NCI-H1105 (cell line): ENCODE measurements at places on chromosomes 7 and 10.
A peak's percentile ranks its signal among the peaks of the same experiment; 100 is the strongest.

DNA sequence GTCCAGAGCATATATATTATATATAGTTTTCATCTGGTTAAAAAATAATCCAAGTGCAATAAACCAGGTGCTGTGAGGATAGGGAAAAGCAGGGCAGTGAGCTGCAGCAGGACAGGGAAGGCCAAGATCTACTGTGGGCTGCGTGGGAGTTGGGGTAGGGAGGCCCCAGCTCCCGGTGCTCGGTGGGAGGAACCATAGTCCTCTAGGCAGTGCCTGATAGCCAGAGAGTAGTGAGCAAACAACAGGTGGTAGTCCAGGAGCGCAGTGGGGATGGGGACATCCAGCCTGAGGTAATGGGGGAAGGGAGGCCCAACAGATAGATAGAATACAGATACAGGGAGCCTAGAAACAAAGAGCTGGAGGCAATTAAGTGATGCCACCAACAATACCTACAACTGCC, 4.1 kb upstream of the BMPR1A start:
- no peak for DNase-seq

DNA sequence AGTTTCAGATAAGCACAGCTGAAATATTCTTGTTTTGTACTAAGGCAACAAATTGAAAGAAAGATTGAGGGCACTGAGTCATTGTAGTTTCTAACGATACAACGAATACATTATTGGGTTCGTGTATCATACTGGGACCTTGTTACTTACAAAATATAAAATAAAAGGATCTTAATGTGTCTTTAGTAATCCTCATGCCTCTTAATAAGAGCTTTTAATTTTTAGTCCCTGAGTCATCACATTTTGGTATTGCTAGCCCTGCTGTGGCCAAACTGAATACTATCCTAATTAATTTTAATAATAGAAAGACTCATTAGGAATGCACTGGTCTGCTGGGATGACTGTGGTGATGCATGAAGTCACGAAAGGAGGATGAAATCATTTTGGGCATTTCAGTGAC, 309.7 kb downstream of the EXOC4 start:
- no peak for DNase-seq

DNA sequence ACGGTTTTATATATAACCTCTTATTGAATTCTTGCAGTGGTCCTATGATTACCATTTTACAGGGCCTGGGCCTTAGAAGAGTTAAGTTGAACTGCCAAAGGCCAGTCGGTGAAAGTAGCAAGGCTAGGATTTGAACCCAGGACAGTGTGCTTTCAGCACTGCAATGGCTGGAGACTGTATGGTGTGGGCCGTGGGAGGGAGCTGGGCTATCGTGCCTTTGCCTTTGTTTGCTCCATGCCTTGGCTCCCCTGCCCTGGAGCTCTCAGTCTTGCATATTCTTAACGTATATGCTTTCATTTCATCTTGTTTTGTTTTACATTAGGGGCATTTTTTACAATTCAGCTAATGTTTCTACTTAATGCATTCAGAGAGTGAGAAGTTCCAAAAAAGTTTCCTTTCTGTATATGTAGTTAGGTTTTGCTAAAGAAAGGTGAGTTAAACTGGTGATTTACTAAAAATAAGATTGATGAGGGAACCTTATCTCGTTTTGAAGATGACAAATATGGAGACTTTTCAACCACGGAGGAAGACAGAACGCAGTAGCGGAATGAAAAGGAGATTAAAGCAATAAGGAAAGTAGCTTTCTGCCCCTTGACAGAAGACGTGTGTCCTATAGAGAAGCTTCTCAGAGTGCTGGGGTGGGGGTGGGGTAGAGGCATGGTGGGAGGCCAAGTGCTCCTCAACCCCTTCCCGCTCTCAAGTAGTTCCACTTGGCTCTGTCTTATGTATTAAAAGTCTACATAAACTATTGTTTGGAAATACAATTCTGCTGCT, 82.5 kb downstream of the RTKN2 start:
- DNase-seq, result no peak

DNA sequence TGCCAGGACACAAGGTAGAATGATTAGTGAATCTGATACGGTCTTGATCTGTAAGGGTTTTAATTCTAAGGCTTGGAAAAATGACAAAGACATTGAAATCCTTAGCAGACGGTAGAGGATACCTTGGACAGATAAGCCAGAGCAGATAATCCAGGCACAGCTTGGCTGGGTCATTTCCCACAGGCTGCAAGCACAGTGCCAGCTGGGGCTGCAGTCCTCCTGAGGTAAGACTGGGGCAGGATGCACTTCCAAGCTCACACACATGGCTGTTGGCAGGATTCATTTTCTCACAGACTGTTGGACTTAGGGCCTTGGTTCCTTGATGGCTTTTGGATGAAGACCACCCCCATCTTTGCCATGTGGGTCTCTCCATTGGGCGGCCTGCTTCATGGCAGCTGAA, 63.2 kb upstream of the BMPER start:
- DNase-seq, result no peak

- DNase-seq, result no peak
These were observed 704.7 kb upstream of the C7orf33 start for GRCh38 chr7:147885869-147886268.

DNA sequence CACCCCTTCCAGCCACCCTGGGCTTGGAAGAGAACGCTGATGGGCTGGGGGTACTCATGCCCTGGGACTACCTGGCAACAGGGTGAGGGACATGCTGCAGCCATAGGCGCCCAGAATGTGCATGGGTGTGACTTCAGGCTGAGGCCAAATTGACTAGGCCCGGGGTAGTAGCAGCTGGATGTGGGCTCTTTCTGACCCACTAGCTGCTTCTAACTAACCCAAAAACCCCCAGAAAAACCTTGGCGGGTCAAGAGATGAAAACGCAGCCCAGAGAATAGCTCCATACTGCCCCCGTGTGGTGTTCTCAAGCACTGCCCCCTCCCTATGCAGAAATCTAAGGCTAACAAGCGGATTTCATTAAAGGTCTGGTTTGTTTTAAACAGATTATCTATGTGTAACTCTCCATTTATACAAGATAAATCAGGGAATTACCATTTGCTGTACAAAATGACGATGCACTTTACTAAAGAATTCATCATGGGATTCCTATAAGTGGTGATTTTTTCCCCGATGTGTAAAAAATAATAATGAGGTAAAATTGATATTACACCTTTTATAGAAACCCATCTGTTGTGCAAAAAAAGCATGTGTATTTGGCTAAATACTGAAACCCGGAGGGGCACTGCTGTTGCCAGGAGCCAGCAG, 4.2 kb downstream of the SMARCD3 start:
- DNase-seq, result peak; percentile 21

DNA sequence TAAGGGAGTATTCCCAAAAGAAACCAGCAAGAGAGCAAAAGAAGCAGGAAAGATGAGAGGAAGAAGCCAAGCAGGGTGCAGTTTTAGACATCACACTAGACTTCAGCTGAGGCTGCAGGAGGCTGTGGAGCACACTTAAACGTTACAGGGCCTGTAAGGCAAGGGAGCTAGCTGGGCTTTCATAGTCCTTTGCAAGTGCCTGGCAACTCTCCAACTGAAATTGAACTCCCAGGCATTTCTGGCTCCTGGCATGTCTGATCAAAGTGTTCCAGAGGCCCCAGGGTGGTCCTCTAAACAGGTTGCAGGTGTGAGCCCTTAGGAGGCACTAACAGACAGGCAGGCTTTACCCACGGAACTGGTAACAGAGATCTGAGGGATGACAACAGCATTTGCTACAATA, 750.2 kb downstream of the XPNPEP1 start:
- DNase-seq, result peak; percentile 86

DNA sequence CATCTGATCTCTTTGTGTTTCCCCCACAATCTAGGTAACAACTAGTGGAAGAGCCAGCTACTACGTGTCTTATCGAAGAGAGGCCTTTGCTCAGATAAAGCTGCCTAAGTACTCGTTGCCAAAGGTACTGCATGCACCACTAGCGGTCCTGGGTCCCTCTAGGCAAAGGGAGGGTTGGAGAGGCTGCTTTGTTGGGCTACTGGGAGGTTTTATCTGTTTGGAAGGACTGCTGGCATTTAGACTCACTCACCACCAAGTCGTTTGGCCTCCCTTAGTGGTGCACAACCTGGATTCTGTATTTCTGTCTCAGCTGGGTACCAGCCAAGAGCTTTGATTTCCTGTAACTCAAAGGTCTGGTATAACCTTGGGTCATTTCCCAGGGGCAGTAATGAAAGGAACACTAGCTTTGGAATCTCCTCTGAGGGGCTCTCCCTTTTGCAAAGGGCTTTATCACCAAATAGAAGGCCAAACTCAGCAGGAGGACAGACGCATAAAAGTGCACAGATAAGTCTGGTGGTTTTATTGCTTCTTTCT, 498.3 kb downstream of the SORCS3 start:
- DNase-seq, result no peak

GRCh38 chr7:106704000-106704840, 43.3 kb upstream of the CCDC71L start:
- no peak for DNase-seq

GRCh38 chr7:127968547-127968946, 62.7 kb downstream of the LRRC4 start:
- no peak for DNase-seq

- no peak for DNase-seq
These were observed 70.5 kb upstream of the DNAJB6 start for GRCh38 chr7:157266272-157266671.

- no peak for DNase-seq
These were observed 13.6 kb downstream of the PLXNA4 start for GRCh38 chr7:132562690-132563089.

DNA sequence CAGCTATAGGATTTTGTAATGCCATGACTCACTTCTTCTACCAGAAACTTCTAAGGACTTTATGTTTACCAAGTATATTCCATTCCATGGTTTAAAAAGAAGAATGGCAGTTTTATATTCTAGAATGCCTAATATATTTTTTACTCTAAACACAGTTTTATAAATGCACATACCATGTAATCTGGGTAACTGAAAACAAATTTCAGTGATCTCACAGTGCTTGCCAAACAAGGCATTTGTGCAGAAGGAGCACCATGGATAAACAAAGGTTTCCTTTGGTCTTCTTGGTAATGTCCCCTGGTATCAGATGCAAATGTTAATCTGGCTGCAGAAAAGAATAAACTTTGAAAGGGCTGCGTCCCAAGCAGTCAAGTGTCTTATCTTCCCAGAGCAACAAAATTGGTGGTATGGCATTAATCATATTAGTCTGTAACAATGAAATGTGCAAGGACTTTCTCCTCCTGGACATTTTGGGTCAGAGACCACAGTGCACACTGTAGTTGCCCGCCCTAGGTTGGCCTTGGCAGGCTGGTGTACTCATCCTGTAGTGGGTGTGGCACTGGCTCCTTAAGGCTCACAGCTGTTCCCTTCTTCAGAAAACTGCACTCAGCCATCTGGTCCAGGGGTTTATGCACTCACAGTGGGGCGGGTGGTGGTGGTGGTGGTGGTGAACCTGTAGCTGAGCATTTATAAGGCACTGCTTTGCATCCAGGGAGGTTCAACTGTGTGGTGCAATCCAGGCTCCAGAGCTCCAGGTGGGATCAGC, 56.7 kb downstream of the LAMB4 start:
- no peak for DNase-seq

DNA sequence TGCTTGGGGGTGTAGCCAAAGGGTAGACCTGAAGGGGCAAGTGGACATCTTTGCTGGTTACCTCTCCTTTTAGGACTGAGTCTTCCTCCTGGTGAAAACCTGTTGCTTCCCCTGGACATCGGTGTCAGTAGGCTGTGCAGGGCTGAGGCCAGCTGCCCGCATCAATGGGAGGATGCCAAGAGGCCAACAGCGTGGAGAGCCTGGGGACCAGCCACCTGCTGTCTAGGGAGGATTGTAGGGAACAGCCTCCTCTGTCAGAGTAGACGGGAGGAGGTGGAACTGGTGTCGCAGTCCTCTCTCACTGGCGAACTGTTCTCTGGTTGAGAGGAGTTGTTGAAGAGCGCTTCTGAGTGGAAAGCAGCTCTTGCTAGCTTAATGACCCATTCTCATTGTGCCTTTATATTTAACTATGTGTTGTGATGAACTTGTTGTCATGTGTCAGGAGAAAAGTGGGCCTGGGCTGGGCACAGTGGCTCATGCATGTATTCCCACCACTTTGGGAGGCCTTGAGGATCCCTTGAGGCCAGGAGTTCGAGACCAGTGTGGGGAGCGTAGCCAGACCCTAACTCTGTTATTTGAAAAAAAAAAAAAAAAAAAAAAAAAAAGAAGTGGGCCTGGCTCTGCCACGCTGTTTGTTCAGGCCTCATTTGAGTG, 1.8 kb downstream of the SUFU start:
- DNase-seq, result no peak

GRCh38 chr7:139767561-139767982, 10.2 kb downstream of the HIPK2 start:
- DNase-seq, result no peak

GRCh38 chr10:100006243-100006886, 3.4 kb downstream of the DNMBP start:
- DNase-seq, result no peak

DNA sequence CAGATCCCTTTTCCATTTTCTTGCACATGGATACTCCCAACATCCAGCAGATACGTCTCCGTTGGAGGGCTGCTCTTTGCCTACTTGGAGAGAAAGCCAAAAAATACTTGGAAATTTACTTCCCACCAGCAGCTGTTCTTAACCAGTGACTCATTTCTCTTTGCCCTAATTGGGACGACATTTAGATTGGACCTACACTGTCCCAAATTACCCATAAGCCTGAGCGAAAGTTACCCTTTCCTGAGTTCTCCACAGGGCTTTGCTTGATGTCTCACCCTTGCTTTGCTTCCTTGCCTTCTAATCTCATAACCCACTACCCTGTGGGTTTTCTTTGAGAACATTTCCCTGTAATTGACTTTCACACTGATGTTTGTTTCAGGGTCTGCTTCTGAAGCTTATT, 48.1 kb downstream of the SAMD8 start:
- DNase-seq, result no peak

GRCh38 chr7:7672545-7673239, 32.1 kb downstream of the UMAD1 start:
- no peak for DNase-seq

DNA sequence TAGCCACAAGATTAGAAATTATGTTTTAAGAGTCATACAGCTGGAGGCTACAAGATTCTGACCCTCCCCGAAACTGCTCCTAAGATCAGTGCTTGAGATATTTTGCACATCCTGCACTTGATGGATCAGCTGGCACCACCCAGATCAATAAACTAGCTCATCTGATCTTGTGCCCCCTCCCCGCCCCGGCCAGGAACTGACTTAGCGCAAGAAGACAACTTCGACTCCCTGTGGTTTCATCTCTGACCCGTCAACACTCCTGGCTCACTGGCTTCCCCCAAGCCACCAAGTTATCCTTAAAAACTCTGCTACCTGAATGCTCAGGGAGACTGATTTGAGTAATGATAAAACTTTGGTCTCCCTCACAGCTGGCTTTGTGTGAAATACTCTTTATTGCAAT, 73.5 kb upstream of the NPSR1 start:
- DNase-seq, result no peak

DNA sequence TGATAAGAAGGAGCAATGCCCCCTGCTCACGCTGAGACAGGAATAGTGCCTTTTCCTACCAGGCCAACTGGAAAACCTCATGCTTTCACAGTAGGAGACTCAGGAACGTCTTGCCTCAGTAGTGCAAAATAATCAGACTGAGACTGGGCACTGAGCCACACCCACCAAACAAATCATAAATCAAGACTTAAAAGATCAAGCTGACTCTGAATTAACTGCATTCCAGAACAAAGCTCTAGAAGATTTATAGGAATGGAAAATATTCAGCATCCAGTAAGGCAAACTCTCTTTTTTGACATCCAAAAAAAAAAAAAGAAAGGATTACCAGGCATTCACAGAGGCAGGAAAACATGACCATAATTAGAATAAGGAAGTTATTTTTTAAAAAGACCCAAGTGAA, 30.5 kb upstream of the SLC18A3 start:
- no peak for DNase-seq
